Hematopoietic multipotent progenitor cell treated with erythropoietin and hydrocortisone succinate and interleukin-3 and kit ligand, for 17 days (in vitro differentiated cells): ENCODE measurements at places on chromosomes 13 and 19.

DNA sequence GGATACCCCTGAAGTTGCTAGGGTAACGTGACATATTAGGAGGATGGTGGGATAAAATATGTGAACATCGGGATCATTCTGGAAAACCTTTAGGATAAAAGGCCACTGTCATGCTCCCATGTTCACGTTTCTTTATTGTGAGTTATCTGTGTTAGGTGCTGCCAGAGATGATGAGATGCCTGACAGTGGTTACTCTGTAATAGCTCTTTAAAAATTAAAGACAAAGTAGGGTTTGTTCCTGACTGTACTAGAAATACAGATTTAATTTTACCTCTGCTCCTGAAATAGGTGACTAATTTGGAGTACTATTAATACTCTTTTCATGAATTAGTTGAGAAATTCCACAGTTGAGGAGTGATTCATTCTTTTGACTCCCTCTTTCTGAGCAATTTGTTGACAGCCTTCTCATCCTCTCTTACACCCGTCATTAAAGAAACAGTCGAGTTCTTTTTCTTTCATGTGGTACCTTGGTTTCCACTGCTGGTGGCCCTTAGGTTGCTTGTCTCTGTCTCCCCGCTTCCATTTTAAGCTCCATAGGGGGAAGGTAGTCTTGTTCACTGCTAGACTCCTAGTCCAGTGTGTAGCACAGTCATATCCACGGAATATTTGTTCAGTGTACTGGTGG lies 28.4 kb downstream of the SAE1 start:
- no peak for DNase-seq

- DNase-seq = no peak
Observed at GRCh38 chr13:26025196-26025595, 26.6 kb downstream of the SHISA2 start.

DNA sequence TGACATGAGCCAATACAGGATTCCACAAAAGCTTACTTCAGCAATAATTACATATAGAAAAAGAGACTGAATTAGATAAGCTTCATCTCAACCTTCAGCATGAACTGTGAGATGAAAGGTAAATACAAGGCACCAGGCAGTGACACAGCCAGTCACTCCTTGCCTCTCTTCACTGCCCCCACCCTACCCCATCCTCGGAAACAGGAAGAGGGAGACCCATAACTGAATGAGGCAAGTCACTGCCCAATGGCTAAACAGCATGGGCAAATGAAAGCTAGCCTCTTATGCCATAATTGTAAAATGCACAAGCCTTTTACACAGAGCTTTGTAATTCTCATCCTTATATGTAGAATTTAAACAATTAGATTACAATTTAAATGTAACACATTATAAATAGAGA lies 1.7 kb downstream of the ZNF160 start:
- no peak for DNase-seq

GRCh38 chr19:33377586-33378475 lies 4.3 kb downstream of the CEBPG start:
- no peak for DNase-seq

GRCh38 chr13:110017379-110017778 lies 231.0 kb upstream of the IRS2 start:
- no peak for DNase-seq

GRCh38 chr19:15439078-15439799 lies 10.5 kb downstream of the WIZ start:
- DNase-seq = no peak

DNA sequence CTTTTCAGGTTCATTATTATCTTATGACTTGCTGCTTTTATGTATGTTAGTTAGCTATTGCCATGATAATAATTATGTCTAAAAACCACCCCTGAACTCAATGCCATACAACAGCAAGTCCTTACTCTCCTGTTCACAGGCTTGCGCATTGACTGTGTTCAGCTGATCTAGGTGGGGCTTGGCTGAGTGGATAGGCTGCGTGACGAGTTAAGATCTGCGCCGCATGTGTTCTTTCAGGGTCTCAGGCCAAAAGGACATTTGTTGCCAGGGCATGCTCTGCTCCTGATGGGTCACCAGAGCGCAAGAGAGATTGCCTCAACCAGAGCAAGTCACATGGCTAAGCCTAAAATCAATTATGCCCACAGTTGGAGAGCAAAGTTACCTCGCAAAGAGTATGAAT lies 859 bp downstream of the ZNF568 start:
- no peak for DNase-seq

DNA sequence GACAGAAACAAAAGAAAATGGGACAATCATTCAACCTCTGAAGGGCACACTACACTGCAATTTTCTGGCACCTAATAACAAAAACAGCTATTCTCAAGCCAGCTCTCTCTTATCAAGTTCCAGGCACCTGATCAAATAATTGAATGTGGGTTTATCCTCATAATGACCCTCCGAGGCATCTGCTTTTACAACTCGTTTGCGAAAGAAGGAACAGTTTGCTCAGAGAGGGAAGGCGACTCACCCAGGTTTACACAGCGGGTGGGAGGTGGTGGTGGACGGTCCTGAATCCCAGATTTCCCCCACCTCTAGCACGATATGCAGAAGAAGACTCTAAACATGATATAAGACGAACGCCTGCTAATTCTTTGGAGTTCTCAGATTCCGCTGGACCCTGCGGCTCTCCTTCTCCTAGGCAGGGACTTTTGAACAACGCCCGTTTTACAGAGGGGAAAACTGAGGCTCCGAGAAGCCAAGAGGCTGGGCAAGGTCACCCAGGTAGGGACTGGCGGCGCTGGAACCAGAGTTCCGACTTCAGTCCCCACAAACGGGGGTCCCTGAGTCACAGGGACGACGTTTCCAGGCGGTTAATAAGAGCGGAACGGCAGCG lies 641 bp downstream of the SGTA start:
- DNase-seq = no peak

DNA sequence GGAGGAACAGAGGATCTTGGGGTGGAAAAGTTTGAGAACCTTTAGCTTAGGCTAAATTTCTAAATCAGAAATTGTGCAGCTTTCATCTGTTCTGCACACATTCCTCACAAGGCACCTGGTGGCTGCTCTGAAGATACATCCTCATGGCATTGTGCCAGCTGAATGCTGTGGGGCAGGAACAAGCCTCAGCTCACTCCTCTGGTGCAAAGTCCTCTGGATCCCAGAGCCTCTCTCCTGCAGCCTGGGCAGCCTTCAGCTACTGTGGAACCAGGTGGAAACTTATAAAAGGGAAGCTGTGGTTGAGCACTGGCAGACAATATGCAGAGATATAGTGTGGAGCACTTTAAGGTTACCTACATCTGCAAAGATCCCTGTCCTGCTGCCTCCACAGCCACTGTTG lies 72.3 kb downstream of the KCTD12 start:
- no peak for DNase-seq

DNA sequence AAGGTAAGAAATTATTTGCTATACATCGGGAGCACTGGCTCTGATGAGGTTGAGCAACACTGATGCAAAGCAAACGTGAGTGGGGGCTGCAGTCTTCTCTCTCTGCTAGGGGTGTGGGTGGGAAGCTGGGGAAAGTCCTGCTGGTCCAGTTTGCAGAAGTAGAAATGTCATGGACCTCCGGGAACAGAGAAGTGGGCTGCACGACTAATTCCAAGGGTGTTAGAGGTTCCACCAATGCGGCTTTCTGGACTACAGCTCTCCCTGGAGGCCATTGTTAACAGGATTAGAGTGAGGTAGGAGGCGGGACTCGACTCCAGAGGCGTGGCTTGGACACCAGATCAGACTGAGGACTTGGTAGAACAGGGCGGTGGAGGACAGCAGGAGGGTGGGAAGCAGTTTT lies 5.7 kb upstream of the FBXO27 start:
- no peak for DNase-seq

DNA sequence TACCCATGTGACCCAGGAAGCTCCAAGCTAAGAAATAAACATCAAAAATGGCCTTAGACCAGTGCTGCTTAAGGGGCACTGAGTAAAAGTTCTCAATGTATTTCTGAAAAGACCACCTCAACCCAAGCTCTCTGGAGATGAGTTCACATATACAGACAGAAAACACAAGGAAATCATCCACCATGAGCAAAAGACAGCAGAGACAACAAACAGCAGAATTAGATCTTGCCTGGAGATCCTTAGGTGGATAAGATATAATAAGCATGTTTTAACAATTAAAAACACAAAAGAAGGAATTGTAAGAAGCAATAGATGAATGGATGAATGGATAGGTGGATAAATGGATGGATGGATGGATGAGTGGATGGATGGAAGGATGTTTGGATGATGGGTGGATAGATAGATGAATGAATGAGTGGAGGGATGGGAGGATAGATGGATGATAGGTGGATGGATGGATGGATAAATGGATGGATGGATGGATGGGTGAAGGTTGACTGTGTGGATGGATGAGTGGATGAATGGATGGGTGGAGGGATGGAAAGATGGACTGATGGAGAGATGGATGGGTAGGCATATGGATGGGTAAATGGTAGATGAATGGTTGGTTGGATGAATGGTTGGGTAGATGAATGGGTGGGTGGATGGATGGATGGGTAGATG lies 9.6 kb upstream of the NMRK2 start:
- DNase-seq = no peak

- no peak for DNase-seq
Observed at GRCh38 chr13:23570099-23570920, at the start of gene TNFRSF19. Gene TNFRSF19 (plus strand): TSS chr13:23570412. CDS start chr13:23590184, 19,772 bp downstream.
